ENCODE measurements at places on chromosomes 5 and 9. TPM values are rescaled to one million over a fixed set of nuclear protein-coding genes. Genes with fewer than 3 reads are reported as not detected.

Gene AGTPBP1
- 8.0 TPM for total RNA-seq

Gene FAXDC2
- 0.25 TPM for total RNA-seq

Gene ARID3C
- 0.23 TPM for total RNA-seq

Gene UBTD2
- 14.0 TPM for total RNA-seq

Gene EMB
- total RNA-seq = 4.6 TPM

Gene UQCRQ
- 523 TPM for total RNA-seq

Gene RGS7BP
- not detected for total RNA-seq

Gene PRDM9
- total RNA-seq = not detected

Gene LHX3
- 0.09 TPM for total RNA-seq

Gene IFNB1
- 0.15 TPM for total RNA-seq

Gene HARS2
- 42.3 TPM for total RNA-seq

Gene TTC23L
- 0.70 TPM for total RNA-seq

Gene GARIN3
- total RNA-seq = not detected

Gene PDGFRB
- total RNA-seq = 0.10 TPM

Gene IRX2
- 1.6 TPM for total RNA-seq

Gene IL13
- total RNA-seq = not detected

Gene DBH
- total RNA-seq = not detected

Gene SEMA5A
- not detected for total RNA-seq

Gene KCNN2
- total RNA-seq = 0.06 TPM

Gene HSD17B3
- 0.18 TPM for total RNA-seq
